ENCODE measurements at places on chromosomes 6 and 20.

GRCh38 chr6:44201638-44202303 lies 15.0 kb upstream of the MYMX start:
- no peak for DNase-seq

DNA sequence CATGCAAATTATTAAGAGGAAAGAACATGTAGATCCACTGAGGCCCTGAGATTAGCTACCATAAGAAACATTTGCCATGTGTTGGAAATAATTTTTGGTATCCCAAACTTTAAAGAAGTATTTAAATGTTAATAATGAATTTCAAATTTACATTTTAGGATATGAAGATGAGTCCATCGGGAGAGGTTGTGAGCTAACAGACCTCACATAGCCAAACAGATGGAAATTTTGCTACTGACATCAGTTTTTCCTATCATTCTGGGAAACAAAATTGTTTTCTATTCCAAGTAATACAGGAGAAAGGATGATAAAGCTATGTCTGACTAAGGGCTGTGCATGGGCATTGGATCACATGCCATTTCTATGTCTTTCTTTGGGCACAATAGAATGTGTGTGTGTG lies 809.6 kb downstream of the TENT5A start:
- no peak for DNase-seq

GRCh38 chr6:128500749-128501600 lies 19.4 kb downstream of the PTPRK start:
- no peak for DNase-seq

DNA sequence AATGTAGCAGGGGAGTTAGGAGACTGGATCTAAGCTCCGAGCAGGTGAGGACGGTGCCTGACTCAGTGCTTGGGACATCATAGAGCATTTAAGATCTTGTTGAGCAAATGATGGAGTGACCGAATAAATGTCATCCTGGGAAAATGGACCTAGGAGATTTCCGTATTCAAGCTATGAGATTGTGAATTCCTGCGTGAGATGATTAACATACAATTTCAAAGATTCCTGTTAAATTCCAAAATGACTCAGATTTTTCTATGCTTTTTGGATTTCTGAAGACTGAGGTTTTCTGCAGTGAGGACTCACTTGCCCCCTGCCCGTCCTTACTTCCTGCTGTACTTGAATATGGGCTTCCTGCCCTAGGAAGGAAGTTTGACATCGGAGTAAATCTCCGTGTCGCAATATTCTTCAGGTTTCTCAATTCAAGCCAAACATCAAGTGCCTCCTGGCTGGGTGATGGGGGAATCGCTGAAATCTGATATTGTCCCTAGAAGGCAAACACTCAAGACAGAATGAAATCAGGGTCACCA lies 5.2 kb downstream of the SYTL3 start:
- DNase-seq: no peak

DNA sequence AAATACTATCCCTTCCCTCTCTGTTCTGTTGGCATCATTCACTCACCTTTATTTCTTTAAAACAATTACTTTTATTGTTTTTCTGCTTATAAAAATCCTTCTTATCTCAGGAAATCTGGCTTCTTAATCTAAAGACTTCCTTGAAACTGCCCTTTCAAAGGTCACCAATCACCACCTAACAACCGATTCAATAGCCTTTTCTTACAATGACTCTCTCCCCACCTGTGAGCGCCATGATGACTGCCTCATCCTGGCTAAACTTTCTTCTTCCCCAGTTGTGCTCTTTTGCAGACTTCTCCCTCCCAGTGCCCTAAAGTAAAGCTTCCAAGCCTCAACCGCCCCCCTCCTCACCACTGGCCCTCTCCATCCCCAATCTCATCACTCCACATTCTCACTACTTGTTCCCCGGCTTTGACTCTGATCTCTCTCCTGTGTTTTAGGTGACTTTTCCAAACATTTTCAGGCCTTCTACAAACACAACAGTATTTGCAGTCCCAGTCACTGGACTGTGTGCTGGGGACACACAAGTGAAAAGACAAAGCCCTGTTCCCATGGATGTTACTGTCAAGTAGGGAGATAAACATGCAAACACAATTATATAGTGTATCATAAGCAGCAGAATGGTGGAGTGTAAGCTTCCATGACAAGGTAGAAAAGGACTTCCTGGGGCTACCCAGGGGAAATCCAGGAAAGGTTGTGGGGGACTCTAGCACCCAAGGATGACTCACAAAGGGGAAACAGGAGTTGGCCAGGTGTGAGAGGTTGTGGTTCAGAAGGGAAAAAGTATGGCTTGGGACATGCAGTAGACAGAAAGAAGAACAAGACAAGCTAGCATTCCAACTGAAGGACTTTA lies 12.8 kb downstream of the NHSL1 start:
- DNase-seq: no peak

DNA sequence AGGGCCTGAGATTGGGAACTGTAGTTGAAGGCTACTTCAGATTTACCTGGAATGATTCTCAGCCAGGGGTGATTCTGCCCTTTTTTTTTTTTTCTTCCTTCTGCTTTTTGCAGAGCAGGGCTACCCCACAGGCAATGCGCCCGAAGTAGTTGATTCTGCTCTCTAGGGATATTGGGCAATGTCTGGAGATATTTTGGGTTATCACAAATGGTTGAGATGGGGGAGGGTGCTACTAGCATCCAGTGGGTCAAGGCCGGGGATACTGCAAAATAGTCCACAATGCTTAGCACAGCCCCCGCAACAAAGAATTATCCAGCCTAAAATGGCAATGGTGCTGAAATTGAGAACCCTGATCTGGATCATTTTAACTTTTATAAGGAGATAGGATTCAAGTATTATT lies 71.2 kb upstream of the ZMYND8 start:
- DNase-seq: no peak

DNA sequence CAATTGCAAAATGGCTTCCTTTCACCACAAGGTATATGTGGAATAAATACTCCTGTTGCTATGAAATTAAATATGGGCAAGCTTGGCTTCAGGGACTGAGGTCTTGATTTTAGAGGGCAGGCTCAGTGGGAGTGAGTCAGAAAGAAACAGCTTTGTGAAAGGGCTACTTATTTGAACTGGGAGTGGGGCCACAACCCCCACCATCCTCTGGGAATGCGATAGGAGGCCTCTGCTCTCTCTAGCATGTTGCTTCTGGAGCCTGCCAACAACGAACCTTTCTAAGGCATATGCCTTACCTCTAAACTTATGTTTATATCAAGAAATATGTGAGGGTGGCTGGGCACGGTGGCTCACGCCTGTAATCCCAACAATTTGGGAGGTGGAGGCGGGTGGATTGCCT lies 149.7 kb downstream of the LRRC1 start:
- DNase-seq: no peak

DNA sequence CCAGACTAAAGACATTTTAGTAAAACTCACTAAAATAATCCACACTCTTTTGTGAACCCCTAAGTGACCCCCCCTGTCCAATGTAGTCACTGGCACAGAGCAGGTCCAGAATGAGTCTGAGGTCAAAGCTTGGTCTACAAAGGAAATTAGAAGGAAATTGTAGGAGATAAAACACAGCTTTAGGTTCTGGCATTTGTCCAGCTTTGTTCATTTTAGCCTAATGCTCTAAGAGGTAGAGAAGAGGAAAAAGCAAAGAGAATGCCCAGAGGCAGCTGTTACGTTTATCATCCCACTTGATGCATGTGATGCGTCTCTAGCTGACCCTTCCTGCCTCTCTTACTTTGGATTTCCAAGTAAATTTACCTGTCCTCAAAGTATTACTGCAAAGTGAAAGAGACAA lies 62.5 kb downstream of the CNKSR3 start:
- no peak for DNase-seq

DNA sequence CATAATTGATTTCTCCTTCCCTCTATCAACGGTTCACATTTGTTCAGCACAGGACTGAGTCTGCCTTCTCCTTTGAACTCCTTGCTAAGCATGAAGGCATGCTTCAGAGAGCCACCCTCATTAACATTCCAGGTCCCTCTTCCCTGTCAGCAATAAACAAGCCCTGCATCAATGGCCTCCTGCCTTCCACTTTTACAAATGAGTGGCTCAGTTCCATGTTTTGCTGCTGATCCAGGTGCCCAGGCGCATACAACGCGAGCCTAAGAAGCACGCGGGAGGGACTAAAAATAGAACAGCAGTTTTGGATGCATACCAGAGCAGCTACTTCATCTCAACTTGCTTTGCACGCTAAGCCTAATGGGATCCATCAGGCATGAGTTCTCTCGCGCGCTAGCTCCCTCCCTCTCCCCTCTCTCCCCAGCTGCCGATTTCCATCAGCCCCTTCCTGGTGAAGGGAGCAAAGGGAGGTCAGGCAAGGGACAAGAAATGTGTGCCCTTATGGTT lies 53.4 kb downstream of the TRAF3IP2 start:
- no peak for DNase-seq

DNA sequence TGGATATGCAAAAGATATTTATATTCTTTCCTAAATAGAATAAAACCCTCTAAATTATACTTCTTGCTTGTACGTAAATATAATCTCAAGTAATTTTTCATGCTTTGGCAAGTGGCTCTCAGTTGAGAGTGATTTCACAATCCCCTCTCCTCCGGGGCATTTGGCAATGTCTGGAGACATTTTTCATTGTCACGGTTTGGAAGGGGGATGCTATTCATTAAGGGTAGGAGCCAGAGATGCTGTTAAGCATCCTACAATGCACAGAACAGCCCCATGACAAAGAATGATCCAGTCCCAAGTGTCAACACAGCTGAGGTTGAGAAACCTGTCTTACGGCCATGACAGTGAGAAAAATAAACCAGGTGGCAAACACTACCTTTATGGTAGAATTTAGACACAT lies 75.7 kb downstream of the AGPAT4 start:
- no peak for DNase-seq
